ENCODE measurements at places on chromosomes 11 and 22.

GRCh38 chr22:49961005-49961600, 531 bp downstream of the PIM3 start:
- DNase-seq: no peak

DNA sequence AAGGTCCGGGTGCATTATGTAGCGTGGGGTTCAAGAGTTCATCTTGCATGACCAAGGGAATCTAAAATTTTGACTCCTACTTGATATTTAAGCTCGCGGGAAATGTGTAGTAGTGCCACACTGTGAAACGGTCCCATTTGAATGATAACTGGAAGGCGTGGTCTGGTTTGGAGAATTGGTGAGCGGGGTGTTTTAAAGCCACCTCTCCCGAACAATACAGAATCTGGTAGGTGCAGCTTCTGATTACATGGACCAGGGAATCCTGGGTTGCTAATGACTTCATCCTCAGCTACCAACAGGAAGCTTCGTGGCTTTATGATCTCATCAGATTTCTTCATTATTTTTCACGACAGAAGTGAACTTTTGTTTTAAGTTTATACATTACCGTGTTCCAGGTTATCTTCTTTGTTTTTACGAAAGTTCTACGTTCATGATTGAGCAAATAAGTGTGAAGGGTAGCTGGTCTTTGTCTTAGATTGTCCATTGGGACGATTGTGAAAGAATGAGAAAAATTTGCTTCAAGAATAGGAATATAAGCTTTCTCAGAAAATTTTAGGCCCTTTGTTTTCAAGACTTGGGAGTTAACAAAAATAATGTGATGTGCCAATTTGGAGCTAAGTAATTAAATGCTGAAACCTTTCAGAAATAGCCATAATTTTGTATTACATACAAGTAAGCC, 1.7 kb downstream of the QSER1 start:
- DNase-seq: peak; percentile 33

DNA sequence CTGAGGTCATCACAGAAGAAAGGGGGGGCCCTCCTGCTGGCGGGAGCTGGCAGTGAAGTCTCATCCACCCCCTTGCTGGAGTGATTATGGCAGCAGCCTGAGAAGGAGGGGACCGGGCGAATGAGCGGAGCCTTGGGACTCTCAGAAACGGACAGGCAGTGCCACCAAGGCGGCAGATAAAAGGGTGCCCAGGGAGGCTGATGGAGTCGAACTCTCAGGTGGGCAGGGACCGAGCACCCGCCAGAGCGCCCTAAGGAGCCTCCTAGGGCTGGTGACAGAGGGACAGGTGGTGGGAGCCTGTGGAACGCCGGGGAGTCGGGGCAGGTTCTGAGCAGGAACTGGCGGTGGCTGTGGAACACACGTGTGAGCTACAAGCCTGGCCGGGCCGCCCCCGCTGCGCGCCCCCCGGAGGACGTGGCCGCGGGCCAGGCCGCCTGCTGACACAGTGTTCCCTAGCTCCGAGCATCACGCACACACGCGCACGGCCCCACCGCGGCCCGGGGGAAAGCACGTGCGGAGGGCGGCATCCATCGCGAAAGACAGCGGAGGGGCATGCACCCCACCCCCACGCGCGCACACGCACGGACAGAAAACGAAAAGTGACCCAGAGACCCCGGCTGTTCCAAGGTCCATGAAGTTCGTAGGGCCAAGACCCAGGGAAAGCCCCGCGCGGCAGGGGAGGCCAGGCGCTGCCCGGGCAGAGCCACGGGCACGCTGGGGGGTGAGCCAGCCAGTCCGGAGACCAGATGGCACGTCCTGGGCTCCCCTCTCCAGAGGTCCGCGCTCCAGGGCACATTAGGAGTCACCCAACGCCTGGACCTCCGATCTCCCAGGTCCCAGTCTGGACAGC, 1.0 kb downstream of the VWCE start:
- DNase-seq: no peak

- DNase-seq: no peak
Observed at GRCh38 chr11:109798521-109798920, 294.7 kb upstream of the ZC3H12C start.

- DNase-seq: no peak
Observed at GRCh38 chr11:15471048-15471894, 356.5 kb downstream of the INSC start.

DNA sequence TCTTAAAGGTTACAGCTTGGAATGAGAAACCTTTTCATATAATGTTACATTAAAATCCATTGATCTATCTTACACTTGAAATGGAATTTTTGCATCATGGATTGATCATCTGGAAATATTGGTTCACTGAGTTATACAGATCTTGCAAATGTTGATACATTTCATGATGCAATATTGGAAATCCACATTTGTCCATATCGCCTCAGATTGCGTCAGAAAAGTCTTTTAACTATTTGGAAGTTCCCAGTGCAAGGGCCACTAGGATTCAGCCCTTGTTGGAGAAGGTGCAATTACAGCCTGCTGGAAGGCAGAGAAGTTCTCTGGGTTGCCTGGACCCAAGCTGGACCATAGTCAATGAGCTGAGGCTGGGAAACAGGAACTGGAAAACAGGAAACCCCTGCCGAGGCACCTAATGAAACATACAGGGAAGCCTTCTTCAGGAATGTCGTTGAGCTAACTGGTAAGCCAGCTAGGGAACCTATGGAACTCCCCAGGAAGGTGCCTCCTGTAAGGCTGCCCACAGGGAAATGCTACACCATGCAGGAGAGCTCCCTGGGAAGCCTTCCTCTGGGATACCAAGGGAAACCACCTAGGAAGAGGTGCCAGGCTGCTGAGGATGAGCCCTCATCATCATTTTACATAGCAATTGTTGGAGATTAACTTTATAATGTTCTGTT, 600.4 kb upstream of the CADM1 start:
- DNase-seq: no peak

- DNase-seq: no peak
Observed at GRCh38 chr11:32137263-32137662, 46.4 kb downstream of the RCN1 start.

- no peak for DNase-seq
Observed at GRCh38 chr22:20953668-20954500, 13.2 kb upstream of the AIFM3 start.

GRCh38 chr11:2768471-2769408, 68.9 kb upstream of the KCNQ1OT1 start:
- no peak for DNase-seq

- DNase-seq: no peak
Observed at GRCh38 chr22:45210991-45211390, 29.7 kb downstream of the KIAA0930 start.

All from globus pallidus (tissue), 1 donor.